NCI-H1092 treated with DMSO at 0.1 percent for 48 hours (cell line): ENCODE measurements at places on chromosomes 1 and 21.

DNA sequence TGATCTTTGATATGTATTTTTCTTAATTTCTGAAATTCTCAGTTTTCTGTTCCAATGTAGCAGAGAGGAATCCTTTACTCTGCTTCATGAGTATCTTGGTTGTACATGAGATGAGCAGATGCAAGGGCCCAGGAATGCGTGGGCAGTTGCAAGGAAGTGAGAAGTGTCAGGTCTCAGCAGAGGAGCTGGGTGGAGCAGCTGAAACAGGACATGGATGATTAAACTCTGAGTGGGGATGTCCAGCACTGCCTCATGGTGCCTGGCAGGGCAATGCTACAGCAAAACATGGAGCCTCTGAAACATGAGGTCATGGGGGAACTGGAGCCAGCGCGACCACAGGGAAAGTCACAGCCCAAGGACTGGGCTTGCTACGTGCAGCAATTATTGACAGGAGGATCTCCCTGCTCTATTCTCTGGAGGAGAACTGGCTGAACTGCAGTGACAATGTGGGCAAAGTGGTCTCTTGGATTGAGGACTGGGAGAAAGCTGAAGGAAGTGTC is 48.4 kb downstream of the COLGALT2 start:
- DNase-seq: no peak

DNA sequence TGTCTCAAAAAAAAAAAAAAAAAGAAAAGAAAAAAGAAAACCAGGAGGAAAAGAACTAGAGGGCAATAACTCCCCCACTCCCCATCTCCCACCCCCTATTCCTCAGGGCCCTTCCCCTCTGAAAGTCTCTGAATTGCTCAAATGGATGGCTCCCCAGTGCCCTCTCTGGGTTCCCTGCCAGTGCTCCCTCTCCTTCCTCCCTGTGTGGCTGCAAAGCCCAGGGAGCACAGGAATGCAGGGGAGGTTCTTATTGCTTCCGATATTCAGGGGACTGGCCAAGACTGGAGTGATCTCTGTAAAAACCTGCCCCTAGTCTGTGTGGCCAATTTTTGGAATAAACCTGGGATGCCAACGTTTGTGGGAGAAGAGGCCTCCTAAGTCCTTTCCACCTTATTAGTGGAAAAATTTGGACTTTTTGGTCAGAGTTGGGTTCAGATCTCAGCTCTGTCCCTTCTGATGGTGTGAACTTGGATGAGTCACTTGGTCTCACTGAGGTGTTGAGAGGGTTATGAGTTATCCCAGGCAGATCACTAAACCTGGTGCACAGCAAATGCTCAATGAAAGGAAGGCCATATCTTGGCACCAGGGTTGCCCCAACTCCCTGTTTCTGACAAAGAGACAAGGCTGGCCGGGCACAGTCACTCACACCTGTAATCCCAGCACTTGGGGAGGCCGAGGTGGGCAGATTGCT is 13.4 kb upstream of the ARHGEF10L start:
- no peak for DNase-seq

GRCh38 chr1:66585002-66585401 is 51.0 kb downstream of the SGIP1 start:
- DNase-seq: no peak

GRCh38 chr1:41576206-41576605 is 91.7 kb upstream of the EDN2 start:
- no peak for DNase-seq

- DNase-seq: no peak
Measured at GRCh38 chr1:156198831-156199349, 5.0 kb downstream of the SLC25A44 start.

DNA sequence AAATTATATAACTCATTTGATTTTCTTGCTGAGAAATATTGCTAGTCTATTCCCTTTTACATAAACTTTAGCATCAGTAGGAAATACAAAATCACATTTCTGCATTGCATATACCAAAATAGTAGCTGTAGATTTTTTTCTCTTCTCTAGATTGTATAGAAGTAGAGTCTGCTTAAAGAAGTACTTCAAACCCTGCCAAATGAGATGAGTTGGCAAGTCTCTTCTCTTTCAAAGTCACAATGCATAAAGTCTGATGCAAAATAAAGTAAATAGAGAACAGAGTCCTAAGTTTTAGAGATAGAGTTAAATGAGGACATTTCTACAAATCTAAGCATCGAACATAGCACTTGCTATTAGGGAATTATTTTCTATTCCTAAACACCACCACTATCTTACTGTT is 6.4 kb downstream of the PLPPR4 start:
- DNase-seq: no peak

DNA sequence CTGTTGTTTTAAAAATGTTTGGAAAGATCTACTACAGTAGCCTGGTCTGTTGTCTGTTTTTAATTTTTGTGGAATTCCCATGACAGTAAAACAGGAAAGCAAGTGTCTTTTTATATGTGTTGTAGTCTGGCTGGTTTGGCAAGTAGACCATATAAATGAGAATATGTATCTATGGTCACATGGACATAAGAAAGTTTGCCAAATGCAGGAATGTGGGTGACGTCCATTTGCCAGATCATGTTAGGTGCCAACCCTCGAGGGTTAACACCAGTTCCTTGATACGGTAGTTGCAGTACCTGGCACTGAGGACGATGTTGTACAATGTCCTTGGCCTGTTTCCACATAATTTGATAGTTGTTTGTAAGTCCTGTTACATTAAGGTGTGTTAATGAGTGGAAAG is 6.2 kb downstream of the DAP3 start:
- DNase-seq: no peak

DNA sequence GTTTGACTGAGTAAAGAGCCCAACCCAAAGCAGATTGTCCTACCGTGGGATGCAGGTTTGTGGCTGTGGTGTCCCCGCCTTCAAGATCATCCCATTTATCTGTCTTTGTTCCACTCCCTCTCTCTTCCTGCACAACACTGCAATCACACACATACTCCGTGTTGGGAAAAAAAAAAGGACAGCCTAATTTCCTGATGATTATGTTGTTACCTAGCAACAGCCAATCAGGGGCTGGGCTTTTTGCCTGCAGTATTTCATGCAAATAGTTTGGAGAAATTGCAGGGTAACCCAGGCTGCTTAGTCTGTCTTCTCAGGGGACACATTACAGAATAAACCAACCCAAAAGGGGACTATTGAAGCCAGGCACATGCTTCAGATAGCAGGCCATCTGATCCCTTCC is 38.3 kb downstream of the PHC2 start:
- no peak for DNase-seq

- DNase-seq: no peak
Measured at GRCh38 chr1:168135921-168136708, 615 bp downstream of the GPR161 start.

GRCh38 chr1:159076438-159077119 is at the start of gene AIM2:
Gene AIM2 (minus strand): TSS chr1:159076766. CDS start chr1:159073499, 3,267 bp downstream.
- DNase-seq: no peak

- peak; percentile 3 for DNase-seq
Measured at GRCh38 chr1:196910215-196910614, 22.4 kb downstream of the CFHR4 start.

DNA sequence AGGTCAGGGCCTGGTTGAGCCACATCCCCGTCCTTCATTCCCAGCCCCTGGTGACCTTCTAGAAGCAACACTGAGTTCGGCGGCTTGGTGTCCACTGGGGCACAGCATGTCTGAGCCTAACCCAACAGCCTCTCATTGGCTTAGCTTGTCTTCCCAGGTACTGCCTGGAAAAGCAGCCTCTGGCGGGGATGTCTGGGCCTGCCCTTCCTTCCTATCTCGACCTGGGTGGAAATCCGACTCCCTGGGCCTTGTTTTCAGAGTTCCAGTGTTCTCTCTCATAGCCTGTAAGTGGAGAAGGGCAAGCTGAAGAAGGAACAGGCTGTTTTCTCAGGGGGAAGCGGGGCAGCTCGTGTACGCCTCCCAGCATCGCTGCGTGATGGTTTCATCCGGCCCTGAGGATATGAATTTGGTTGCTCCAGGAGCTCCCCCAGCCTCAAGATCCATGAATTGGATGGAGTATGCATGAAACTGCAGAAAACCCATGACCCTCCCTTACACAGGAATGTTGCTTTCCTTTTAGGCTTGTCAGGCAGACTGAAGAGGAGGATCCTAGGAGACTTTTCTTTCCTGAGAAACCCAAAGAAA is 116.5 kb upstream of the IRF2BP2 start:
- peak; percentile 45 for DNase-seq

GRCh38 chr1:107272321-107272720 is 131.5 kb downstream of the NTNG1 start:
- no peak for DNase-seq
